Ovary (tissue), 10 donors: ENCODE measurements at places on chromosomes 6 and 20. TPM values are rescaled to one million over a fixed set of nuclear protein-coding genes. Genes with fewer than 3 reads are reported as not detected.

The PPIL1 gene
- total RNA-seq = 23.1 TPM

The SNAP25 gene
- total RNA-seq = 19.8 TPM

The NINL gene
- 20.7 TPM for total RNA-seq

The CST2 gene
- not detected for total RNA-seq

The SLC35F1 gene
- 0.36 TPM for total RNA-seq

DNA sequence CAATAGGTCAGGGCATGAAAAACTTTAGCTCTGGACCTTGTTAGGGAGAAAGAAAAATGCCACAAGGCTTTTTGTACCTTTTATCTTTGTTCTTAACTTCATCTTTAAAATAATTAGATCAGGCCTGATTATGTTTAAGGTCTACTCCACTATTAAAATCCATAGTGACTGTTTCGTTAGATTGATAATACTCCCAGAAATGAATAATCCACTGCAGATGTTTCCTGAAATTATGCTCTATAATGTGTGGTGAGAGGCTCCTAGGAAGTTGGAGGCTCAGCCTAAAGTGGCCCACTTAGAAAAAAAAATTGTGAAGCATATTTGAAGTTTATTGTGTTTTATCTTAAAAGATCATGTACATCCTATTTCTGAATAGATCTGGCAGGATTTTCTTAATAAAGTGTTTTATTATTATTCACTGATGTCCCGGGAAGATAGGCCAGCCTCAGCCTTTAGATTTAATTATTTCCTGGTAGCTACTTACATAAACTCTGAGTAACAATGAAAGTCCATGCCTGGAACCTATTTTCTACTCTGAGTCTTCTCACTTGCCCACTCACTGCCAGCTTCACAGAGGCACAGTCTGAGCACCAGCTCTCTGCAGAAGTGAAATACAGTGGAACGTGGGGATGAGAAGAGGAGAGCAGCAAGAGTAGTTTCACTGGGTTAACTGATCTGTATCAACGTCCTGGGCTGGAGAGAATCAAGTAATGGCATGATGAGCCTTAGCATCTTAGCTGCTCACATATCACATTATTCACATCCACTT, 126.8 kb upstream of the TMEM170B start:
- no peaks in the 10 kb centered on the region for H3K27me3 ChIP-seq
- H3K36me3 ChIP-seq = no peaks in the 10 kb centered on the region
- H3K27ac ChIP-seq = no peak overlapping the region
- no peak for DNase-seq

GRCh38 chr20:16563066-16563806, 10.0 kb downstream of the KIF16B start:
- H3K27ac ChIP-seq = no peak overlapping the region
- H3K4me3 ChIP-seq = no peak overlapping the region
- DNase-seq = no peak
- H3K36me3 ChIP-seq = no peaks in the 10 kb centered on the region
- no peaks in the 10 kb centered on the region for H3K27me3 ChIP-seq
- no peaks in the 10 kb centered on the region for H3K4me1 ChIP-seq

DNA sequence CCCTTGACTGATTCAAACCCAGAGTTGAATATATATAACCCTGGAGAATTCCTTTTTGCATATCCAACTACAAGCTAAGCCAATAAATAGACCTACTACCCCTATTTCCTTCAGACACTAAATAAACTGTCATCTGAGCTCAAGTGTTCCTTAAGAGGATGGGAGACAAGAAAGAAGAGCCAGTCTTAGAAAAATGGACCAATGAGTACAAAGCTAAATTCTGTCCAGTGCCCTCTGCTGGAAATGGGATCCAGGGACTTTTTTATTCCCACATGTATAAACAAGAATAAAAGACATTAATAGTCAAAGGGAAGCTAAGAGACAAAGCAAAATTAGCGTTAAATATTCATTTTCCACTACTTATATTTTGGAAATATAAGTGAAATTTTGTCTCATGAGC, 4.8 kb downstream of the PPP1R10 start:
- no peak overlapping the region for H3K27ac ChIP-seq
- H3K4me3 ChIP-seq = no peak overlapping the region
- H3K36me3 ChIP-seq = no peaks in the 10 kb centered on the region
- H3K4me1 ChIP-seq = peaks cover 10% of the 10 kb centered on the region
- no peaks in the 10 kb centered on the region for H3K27me3 ChIP-seq

- DNase-seq = no peak
- no peak overlapping the region for H3K27ac ChIP-seq
- no peak overlapping the region for H3K4me3 ChIP-seq
- H3K27me3 ChIP-seq = no peaks in the 10 kb centered on the region
- H3K36me3 ChIP-seq = no peaks in the 10 kb centered on the region
- peaks cover 1% of the 10 kb centered on the region for H3K4me1 ChIP-seq
Observed at GRCh38 chr6:73556836-73557235, 36.0 kb upstream of the EEF1A1 start.
